ENCODE measurements at places on chromosomes 5 and 9.

- no peak for DNase-seq
Observed at GRCh38 chr5:160260006-160260775, 30.9 kb downstream of the FABP6 start.

DNA sequence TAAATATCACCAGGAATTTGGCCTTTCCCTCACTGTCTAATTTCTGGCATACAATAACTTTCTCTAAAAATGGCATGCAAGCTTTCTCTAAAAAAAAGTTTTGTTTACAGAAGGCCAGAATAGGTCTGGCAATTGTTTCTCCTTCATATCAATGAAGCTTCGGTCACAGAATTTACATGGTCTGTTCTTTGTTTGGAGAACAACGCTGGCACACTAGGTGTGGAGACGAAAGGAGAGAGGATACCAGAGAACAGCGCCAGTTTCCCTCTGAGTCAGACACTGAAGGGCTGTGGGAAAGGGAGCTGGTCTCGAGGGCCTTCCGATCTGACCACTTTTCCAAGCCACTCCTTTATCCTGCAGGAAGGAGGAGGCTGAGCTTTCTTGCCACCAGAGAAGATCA lies 60.1 kb upstream of the ITGA1 start:
- peak; percentile 79 for DNase-seq

- DNase-seq, result peak; percentile 66
Observed at GRCh38 chr5:136021016-136021405, 7.8 kb upstream of the TGFBI start.

GRCh38 chr9:91714020-91714806 lies 235.8 kb downstream of the ROR2 start:
- peak; percentile 54 for DNase-seq

DNA sequence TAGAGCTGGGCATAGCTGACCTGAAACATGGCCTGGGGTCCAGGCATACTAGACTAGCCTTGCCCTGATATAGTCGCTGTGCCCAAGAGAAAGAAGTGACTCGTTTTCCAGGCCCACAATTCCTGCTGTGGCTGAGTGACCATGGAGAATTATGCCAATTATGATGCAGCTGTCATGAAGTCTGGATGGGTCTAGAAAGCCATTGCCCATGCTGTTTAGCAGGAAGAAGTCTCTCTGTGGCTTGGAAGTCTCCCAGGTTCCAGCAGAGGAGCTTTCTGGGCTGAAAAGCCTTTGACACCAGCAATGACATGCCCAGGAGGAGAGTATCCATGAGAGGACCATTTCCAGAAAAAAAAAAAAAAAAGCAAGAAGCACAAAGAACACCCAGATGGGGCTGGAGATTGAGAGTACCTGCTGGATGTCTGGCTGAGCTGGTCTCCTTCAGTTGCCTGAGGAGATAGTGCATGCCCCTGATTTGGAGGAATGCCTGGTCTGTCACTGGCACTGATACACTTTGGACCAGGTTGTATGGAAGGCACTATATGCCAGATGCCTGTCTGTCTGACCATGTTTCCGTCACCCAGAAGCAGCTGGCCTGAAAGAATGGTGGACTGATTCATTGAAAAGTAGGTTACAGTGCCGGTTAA lies 128.0 kb upstream of the EPB41L4A start:
- no peak for DNase-seq

- no peak for DNase-seq
Observed at GRCh38 chr5:122831984-122832383, 13.4 kb upstream of the SNX24 start.

DNA sequence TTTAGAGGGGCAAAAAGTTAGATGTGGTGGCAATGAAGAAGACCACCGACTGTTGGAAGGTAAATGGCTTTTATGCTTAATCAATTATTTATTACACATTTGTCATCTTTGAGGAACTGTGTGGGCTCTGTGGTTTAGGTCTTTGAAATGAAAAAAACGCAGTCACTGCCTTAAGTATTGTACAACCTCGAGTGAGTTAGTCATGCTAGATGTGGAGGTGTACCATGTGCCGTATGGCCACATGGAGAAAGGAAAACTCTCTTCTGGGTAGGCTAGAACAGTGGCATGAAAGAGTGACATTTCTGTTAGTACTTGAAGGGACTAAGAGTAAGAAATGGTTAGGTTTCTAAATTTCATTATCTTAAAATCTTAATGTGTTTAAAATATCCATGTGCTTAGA lies 166.1 kb downstream of the HACD4 start:
- DNase-seq, result no peak

- DNase-seq, result no peak
Observed at GRCh38 chr5:169171515-169171914, 129.4 kb downstream of the SLIT3 start.

GRCh38 chr5:146731909-146732659 lies 146.5 kb downstream of the PPP2R2B start:
- peak; percentile 78 for DNase-seq

DNA sequence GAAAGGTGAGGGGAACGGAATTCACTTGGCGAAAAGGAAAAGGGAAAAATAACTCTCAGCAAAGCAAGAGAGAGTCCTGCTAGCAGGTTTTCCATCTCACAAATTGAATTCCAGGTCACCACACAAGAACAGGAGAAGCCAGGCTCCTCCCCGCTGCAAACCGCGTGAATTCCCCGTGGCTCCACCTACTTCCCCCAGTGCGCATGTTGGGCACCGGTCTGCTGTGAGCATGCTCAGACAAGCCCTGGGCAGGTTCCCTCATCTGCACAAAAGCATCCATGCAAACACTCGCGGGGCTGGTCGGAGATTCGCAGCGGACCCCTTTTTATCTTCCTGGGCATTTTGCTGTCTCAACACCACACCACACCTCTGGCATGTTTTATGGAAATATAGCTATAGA lies 58.5 kb upstream of the S1PR3 start:
- no peak for DNase-seq

DNA sequence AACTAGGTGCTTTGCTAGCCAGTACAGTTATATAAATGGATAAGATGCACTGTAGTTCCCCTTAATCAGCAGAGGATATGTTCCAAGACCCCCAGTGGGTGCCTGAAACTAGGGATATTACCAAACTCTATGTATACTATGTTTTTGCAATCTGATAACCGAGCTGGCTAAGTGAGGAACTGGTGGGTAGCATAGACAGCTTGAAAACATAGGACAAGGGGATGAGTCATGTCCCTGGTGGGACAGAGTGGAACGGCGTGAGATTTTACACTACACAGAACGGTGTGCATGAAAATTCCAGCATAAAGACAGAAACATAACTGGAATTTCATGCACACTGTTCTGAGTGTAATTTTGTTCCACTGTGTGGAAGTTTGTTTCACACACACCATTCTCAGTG lies 86.9 kb downstream of the BASP1 start:
- peak; percentile 48 for DNase-seq

DNA sequence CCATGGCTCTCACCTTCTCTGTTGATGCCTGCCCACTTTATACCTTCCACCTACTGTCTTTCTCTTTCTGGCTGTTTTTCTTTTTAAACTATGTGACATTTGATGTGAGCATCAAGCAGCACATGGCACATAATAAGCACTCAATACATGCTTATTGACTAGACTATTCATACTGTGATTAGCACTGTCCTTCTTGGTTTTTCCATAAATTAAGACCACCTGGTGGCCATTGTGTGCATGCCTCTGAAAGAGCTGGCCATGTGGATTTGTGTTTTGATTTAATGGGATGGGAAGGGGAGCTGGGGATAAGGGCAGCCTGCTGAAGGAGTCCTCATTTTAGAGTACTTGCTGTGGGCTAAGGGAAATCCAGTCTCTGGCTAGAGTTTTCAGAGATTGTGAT lies 79.4 kb downstream of the ARHGEF28 start:
- DNase-seq, result no peak

DNA sequence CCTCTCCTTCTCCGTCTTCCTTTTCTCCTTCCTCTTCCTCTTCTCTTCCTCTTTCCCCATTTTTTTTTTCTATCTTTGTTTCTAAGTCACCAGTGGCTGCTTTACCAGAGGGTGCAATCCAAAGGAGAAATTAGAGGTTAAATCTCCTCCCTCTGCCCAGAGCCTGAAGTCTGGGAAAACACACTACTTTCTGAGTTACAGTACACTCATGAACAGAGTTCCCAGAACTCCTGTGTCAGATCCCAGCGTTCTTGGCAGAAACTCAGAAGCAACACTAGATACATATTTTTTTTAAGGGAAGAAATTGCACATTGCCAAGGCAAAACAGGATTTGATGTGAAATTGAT lies 189.0 kb downstream of the SNCAIP start:
- DNase-seq, result no peak

DNA sequence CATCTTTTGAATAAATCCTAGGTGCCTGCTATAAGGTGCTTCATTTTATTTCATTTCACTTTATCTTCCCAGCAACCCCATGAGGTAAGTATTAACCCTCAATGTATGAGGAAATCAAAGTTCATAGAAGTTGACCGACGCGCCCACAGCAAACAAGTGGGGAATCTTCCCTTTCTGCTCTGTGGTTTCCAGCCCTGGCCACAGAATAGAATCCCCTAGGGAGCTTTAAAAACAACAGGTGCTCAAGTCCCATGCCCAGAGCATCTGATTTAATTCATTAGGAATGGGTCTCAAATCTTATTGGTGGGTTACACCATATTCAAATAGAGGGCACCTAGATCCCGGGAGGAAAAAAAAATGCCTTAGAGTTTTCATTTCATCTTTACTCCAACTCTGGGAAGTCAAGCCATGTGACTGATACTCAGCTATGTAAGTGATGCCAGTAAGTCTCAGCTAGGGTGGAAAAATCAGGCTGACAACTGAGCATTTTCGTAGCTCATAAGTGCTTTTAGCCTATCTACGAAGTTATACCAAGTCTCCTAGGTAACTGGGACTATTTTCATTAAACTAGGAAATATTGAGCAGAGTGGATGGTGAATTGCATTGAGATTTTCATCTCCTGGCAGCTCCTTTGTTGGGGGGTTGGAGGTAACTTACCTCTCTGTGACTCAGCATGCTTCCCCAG lies 353.4 kb upstream of the SLC30A5 start:
- DNase-seq, result no peak

DNA sequence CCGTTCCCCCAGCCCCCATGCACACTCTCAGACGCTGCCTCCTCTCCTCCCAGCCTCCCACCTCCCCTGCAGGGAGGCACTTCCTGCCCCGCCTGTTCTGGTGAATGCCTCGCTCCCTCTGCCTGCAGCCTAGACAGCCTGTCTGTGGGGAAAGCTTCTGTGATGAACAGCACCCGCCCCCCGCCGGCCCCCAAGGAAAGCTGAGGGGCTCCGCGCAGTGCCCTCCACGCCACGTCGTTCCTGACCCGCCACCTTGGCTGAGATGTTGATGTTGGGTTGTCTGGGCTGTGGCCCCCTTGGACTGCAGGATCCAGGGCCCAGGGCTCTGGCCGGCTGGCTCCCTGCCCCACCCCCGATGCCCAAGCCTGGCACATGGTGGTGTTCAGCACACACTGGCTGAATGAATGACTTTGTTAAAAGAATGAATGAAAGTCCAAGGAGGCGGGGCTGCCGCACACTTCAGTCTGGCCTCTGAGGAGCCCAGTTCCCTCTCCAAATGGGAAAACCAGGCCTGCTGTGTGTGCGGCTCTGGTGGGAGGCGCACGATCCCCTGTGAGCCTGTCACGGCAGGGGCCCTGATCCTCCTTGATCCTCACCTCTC lies 2.1 kb upstream of the MYMK start:
- no peak for DNase-seq

- DNase-seq, result no peak
Observed at GRCh38 chr9:112544477-112544876, 57.9 kb downstream of the KIAA1958 start.

- no peak for DNase-seq
Observed at GRCh38 chr5:121688781-121689180, 162.9 kb upstream of the FTMT start.

DNA sequence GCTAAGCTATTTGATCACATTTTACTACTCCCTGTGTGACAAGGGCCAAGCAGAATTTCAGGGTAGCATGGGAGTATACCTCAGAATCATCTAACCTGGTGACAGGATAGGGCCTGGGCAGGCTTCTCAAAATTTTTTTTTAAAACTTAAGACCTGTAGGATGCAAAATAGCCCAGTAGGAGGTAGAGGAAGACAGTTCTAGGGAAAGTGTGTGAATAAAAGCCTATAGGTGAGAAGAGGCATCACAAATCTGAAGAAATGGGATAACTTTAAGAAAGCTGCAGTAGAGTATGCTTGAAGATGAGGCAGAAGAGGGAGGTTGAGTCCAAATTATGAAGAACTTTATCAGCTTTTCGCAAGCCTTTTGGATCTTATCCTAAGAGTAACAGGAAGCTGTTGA lies 32.3 kb downstream of the CNTRL start:
- DNase-seq, result no peak

DNA sequence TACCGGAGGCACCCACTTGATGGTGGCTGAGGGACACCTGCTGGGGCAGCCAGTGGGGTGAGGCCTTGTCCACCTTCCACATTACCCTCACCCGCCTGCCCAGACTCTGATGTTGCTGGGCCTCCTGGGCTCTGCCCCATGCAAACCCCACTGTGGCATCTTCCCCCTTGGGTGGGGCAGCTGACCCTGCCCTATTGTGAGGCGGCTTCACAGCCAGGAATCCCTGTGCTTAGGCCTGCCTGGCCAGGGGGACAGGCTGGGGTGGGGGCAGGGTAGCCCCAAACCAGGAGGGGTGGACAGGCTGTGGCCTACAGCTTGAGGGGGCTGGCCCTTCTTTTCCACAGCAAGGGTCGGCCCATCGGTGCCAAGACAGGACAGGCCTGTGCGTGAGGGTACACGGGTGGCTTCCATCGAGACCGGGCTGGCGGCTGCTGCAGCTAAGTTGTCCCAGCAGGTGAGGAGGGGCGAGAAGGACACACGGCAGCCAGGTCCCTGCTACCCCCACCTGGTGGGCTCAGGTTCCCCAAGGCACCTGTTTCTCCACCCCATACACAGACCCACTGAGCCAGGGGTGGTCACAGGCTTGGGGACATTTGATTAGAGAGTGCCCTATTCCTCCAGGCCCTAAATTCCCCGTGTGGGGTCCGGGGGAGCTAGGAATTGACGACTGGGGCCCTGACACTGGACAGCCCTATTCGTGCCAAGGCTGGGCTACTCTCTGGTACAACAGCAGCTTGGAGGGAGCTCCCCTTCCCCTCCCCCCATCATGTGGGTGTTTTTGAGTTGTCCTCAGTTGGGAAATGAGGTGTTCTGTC lies 99.2 kb downstream of the PHF2 start:
- no peak for DNase-seq

DNA sequence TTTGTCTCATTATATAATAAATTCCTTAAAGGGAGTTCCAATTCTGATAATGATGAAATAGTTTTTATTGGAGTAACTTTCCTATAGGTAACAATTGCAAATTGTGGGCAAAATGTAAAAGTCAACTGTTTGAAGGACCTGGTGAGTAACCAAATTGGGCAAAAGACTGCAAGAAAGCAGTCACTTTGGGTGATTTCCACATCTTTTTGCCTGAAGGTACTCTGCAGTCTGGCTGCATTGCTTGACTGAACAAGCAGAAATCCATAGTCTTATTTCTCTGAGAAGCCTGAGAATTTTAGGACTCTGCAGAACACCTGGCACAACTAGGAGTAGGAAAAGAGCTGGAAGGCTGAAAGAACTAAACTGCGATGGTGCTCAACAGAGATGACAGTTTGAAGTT lies 114.9 kb downstream of the HOMER1 start:
- no peak for DNase-seq

DNA sequence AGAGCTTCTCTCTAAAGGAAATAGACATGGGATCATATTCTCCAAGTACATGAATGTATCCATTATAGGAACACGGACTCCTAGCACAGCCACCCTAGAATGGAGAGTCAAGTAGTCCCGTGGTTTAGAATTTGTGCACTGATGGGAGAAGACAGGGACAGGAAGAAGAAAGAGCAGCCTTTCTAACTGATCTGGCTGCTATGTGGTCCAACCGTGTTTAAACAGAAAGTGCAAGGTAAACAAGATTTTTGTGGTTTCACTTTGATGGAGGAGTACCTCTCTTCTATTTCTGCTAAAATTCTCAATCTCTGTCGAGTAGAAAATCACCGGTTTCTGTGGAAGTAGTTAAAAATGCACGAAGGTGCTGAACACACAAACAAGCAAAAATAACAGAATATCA lies 171.3 kb downstream of the ST8SIA4 start:
- DNase-seq, result peak; percentile 19
